ENCODE measurements at places on chromosomes 3 and 15.

DNA sequence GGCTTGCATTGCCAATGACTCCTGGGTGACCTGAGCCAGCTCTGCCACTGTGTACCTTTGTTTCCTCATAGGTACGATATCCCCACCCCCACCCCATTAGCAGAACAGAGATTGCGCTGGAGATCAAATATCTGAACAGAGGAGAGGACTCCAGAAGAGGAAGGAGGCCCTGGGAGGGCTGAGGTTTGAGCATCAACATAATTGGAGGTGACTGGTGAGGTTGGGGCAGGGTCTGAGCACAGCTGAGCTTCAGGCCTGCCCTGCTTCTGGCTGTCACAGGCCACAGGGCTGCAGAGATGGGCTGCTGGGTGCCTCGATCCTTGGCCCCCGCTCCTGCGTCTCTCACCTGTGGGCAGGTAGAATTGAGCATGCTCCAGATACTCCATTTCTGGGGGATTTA, 21.3 kb upstream of the CACNA2D2 start:
- no peak for DNase-seq

DNA sequence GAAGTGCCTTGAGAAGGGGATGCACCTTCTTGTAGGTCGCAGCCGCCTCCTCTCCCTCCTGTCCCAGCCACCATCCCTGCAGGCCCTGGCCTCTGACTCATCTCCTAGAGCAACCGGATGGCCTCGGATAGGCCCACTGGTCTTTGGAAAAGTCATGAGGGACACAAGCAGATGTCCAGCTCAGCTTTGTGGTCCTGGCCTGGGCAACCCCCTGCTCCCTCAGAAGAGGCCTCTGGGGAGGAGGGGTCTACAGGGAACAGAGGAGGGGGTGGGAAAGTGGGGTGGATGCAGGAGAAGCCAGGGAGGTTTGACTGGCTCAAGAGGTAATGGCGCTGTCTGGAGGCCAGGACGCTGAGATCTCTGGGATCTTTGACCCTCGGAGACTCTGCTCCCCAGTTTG, 259.2 kb upstream of the TLE3 start:
- DNase-seq: no peak

DNA sequence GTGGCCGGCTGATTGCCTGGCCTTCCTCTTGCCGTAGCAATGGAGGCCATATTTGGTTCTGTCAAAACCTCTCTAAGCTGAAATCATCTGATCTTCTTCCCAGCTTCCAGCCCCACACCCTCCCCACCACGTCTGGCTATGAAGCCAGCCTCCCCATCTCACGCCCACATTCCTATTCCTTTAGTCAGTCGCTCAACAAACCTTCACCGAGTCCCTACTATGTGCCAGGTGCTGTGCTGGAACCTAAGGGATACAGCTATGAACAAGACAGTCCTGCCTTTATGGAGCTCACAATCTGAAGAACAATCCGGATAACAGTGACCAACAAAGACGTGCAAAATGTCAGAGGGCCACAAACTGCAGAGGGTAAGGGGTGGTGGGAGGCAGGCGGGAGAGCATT, 31.9 kb upstream of the SMAD6 start:
- peak; percentile 24 for DNase-seq

DNA sequence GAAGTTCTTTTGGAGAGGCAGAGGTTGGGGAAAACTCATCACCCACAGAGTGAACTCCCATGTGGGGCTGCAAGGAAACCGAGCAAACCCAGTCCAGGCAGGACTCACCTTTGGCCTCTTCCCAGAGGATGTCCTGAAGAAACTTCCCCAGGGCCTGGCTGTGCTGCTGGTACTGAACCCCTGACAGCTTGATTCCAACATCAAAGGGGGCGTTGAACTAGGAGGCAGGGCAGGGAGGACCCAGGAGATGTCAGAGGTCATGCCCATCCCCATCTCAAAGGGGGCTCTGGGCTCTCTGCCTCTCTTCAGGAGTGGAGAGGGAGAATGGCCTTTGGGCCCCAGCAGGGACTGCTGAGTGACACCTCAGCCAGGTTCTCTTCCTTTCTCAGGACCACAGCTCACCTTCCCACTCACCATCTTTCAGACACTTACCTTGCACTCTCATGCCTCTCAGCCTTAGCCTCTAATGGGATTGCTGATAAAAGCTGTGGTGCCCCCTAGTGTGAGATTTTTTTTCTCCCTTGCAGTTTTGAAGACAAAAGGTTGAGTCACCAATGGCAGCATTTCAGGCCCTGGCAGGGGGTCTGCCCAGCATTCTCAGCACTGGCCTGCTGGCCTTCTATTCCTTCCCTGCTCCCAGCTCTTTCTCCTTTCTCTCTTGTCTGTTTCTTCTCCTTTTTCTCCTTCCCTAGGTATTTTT, 6.0 kb downstream of the GHRL start:
- DNase-seq: peak; percentile 88

DNA sequence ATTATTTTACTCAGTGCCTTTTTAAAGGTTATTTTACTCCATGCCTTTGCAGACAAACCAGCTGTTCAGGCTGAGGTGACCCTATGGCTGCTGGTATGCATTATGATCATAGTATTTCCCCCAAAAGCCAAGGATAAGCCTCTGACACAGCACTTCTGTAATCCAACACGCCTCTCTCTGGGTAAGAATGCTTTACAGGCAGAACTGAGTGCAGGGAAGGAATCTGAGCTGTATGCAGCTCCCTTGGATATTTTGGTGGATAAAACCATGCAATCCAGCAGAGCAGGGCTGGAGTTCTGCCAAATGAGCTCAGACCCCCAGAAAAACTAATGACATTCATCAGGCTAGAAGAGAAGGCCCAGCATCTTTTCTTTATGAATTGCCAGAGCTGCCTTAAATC, 11.7 kb upstream of the MAP1A start:
- DNase-seq: peak; percentile 84

GRCh38 chr3:195010551-195011100, 260.3 kb downstream of the XXYLT1 start:
- DNase-seq: no peak

DNA sequence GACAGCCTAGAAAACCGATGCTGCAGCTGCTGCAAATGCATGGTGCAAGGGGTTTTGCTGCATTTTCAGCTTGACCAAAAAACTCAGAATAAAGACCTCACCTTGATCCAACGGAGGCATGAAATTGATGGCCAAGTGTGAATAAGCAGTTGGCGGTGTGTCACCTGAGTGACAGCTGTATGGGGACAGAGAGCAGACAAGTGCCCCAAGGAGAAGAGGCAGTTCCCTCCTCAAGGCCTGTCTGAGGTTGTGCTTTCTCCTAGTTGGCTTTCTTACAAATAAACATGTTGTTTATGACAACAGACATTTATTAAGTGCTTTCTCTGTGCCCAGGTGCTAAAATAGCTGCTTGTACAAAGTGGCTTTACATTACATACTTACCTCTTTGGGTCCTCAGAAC, 10.3 kb downstream of the PGPEP1L start:
- DNase-seq: no peak

GRCh38 chr3:71421820-71422566, 161.5 kb downstream of the FOXP1 start:
- DNase-seq: no peak

GRCh38 chr3:54433846-54434245, 311.5 kb downstream of the CACNA2D3 start:
- no peak for DNase-seq

GRCh38 chr3:152218602-152219001, 50.1 kb upstream of the MBNL1 start:
- no peak for DNase-seq

GRCh38 chr3:58068122-58068809, 60.0 kb downstream of the FLNB start:
- DNase-seq: no peak

DNA sequence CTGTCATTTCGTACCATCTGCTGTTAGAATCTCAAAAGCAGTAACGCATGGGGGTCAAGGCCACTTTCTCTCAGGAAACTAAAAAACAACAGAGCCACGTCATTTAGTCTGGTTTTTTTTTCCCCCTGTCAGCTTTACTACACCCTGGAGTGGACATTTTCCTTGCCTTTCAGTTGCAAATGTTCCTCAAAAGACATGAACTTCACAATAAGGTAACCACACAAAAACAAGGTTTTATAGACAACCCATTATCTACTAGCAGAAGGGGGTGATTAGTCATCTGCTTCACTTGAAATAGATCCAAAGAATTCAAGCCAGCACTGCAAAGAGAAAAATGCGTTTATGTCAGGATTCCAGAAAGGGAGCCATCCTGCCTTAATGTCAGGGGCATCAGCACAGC, 171.8 kb upstream of the CDIN1 start:
- DNase-seq: peak; percentile 91

GRCh38 chr3:88093266-88093665, 34.2 kb downstream of the ZNF654 start:
- DNase-seq: no peak

GRCh38 chr3:21540265-21540664, 210.7 kb downstream of the ZNF385D start:
- no peak for DNase-seq

DNA sequence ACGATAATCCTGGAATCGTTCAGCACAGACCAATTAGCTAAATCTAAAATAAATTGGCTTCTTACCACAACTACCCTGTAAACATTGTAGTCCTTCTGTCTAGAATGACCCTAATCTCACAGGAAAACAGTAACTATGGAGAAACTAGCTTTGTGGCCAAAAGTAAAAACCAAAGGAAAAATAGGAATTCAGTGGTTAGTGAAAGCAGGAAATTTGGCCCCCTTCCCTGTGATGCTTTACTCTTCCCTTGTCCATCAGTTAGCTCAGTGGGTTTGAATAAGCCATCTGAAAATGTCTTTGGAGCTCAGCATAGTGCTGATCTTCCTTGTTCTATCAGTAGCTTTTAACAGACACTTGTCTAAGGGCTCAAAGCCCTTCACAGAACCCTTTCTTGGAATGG, 1.6 kb downstream of the NMD3 start:
- peak; percentile 50 for DNase-seq

GRCh38 chr15:101049282-101049681, 130.1 kb downstream of the LRRK1 start:
- no peak for DNase-seq

GRCh38 chr15:93973287-93973686, 258.1 kb upstream of the MCTP2 start:
- DNase-seq: no peak

GRCh38 chr15:100343251-100343650, 1.5 kb upstream of the ADAMTS17 start:
- no peak for DNase-seq
